ENCODE measurements at places on chromosomes 6 and 20. TPM values are rescaled to one million over a fixed set of nuclear protein-coding genes. Genes with fewer than 3 reads are reported as not detected.

The WFDC5 gene
- total RNA-seq = not detected

The IL17A gene
- not detected for total RNA-seq

The HLA-DPA1 gene
- 1.4 TPM for total RNA-seq

The PAK5 gene
- total RNA-seq = 55.7 TPM

The FNDC1 gene
- 1.1 TPM for total RNA-seq

The HLA-DOA gene
- 0.16 TPM for total RNA-seq

The ZNFX1 gene
- 14.0 TPM for total RNA-seq

The ECT2L gene
- total RNA-seq = 0.31 TPM

The HS3ST5 gene
- total RNA-seq = 6.6 TPM

The SLC17A3 gene
- not detected for total RNA-seq

The DNAH8 gene
- under 0.01 TPM for total RNA-seq

The BPIFB2 gene
- total RNA-seq = 0.31 TPM

The KCNK5 gene
- total RNA-seq = 0.16 TPM

The CPXM1 gene
- 7.8 TPM for total RNA-seq

The ZNF311 gene
- total RNA-seq = 8.9 TPM

The IPCEF1 gene
- total RNA-seq = 29.5 TPM

The SIGLEC1 gene
- 0.16 TPM for total RNA-seq

DNA sequence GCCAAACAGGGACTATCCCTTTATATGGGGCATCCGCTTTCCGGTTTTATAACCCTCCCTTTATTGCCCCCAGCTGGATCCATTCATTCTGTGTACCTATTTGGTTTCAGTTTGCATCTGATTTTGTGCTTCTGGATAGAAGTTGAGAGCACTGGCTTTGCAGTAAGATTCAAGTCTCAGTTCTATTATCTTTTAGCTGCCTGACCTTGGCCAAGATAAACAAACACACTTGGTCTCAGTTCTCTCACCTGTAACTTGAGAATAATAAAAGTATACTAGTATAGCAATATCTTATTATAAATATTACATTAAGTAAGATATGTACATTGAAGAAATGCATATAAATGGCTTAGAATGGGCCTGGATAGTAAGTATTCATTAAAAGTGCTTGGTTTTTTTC is 182.4 kb upstream of the TSHZ2 start:
- DNase-seq = no peak

GRCh38 chr6:32255199-32256153 is 31.6 kb upstream of the NOTCH4 start:
- peak; percentile 53 for DNase-seq

DNA sequence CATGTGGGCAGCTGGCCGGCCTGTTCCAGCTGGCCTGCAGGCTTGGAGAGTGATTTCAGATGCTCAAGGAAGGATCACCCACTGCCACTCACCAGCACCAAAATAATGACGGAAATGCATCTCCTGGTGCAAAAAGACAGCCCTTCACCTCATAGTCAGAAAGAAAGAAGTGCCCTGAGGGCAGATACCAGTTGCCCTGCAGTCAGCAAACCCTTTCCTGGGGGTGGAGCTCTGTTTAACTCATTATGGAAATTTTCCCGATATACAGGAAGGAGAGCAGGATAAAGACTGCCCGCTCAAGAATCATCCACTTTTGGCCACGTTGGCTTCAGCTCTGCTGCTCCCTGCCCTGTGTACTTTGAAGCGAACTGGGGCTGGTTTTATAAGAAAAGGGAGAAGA is 127.9 kb downstream of the GRM4 start:
- DNase-seq = no peak

DNA sequence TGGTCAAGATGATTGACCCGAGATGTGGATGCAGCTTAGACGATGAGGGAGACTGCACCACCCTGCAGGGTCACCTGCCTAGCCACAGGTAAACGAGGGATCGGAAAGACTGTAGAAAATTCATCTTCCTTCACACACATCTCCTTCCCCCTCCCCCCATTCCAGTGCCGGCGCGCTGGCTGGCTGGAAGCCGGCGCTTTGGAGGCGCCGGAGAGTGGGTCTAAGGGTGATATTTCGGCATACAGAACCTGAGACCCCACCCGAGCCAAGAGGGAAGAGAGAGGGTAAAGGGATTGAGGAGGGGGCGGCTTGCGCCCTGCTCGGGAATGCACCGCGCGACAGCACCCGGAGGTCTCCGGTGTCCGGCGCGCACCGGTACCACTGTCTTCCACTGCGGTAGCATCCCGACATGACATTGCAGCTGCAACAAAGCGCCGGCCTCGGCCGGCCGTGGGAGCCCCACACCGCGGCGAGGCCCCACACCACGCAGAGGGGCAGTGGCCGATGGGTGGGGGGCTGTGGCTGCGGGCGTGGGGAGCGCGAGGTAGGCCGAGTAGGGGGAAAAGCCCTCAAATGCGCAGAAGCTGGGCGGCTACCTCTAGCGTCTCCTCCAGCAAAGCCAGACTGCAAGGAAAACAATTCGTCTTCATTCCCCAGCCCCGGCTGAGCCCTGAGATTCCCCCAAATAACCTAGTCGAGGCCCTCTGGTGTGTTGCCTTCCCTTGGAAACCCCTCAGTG is 984 bp downstream of the TNFRSF21 start:
- DNase-seq = peak; percentile 40

DNA sequence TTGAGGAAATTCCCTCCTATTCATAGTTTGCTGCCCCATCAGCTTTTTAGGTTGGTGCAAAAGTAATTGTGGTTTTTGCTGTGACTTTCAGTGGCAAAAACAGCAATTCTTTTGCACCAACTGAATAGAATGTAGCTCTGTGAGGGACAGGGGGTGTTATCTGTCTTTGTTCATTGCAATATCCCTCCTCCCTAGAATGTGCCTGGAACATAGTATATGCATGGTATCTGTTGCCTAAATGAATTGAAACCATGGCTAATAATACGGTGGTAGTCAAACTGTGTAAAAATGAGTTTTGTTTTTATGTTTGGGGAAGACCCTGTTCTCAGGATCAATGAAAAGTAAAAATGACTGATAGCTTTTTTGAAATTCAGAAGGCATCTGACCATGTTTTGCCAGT is 45.1 kb downstream of the SCAND1 start:
- no peak for DNase-seq

DNA sequence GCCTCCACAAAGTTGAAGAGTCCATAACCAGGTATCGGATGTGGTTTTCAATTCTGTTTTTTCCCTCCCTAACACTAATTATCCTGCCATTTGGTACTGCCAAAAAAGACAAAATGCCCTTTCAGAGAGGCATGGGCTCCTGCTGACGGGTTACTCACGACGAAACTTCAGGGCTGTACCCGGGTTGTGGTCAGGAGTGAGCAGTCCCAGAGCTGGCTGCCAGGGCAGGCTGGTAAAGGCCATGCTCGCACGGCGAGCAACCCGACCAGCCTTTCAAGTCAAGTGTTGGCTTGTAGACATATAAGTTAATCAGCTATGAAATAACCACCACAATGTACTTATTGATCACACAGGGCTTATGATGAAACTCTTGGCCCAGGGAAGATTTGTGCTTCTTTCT is 152.5 kb downstream of the FOXC1 start:
- no peak for DNase-seq

GRCh38 chr20:51541189-51542032 is 1.1 kb downstream of the NFATC2 start:
- no peak for DNase-seq

DNA sequence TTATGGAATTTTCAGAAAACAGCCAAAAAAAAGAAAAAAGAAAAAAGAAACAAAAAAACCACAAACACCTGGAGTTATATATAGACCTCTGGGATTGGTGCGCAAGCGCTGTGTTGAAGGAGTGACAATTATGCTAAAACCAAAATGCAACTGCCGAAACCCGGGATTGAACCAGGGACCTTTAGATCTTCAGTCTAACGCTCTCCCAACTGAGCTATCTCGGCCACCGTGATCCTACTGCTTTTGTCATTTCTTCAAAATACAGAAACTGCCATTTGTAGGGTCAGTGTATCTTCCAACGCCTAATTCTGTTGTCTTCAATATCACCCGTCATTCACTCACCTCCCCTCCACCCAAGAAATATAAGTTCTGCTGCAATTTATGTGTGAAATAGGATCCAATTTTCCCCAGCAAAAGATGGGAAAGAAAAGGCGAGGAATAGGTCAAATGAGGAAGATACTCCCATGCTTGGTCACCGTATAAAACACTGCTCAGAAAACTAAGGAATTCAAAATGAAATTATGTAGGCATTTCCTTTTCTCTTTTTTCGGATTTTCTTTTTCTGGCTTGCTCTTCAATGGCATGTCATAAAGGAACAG is 116.0 kb downstream of the TRIM27 start:
- DNase-seq = no peak

- no peak for DNase-seq
These were observed 36.5 kb upstream of the CRISP1 start for GRCh38 chr6:49902856-49903255.

DNA sequence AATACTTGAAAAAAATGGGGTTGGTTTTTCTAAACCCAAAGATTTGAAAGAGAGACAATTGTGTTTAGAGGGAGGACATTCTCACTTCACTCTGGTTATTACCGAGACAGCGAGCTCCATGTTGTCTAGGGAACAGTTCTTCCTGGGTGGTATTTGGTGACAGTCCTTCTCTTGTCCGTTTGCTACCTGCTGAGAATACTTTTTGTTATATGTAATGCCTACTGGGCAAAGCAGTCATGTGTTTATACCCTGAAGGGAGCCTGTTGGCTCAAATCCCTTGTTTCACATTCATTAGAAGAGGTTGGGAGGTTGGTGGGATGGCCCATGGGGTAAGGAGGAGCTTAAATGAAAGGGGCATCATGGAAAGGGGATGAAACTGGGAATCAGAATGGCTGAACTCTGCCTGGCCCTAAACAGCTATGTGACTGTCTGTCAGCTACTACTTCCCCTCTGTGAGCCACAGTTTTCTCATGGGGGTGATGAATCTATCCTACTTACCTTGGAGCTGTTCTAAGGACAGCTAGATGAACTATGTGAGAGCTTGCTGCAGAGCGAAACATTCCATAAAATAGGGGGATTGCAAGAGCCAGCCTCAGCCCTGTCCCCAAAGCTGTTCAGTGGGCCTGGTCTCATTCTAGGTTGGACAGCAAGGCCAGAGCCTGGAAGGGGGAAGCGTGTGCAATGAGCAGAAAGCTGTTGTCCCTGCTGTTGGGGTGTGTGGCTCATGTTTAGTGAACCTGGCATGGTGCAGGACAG is 43.5 kb downstream of the FNDC1 start:
- no peak for DNase-seq

DNA sequence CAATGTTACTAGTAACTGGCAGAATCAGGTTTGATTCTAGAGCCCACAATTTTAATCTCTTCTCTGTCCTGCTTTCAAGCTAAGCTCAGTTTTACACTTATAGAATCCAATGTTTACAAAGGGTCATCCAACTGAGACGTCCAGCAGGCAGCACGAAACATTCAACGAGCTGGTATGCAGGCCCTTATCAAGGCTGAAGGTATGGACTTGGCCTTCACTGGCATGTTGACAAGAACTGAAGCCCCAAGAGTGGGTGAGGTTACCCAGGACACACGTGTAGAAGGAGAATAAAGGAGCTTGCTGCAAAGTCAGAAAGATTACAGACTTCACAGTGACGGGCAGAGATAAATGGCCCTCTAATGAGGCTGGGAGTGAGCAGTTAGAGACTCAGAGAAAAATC is 187.4 kb downstream of the KIF16B start:
- no peak for DNase-seq

GRCh38 chr6:136757150-136757549 is 35.1 kb downstream of the MAP3K5 start:
- no peak for DNase-seq

DNA sequence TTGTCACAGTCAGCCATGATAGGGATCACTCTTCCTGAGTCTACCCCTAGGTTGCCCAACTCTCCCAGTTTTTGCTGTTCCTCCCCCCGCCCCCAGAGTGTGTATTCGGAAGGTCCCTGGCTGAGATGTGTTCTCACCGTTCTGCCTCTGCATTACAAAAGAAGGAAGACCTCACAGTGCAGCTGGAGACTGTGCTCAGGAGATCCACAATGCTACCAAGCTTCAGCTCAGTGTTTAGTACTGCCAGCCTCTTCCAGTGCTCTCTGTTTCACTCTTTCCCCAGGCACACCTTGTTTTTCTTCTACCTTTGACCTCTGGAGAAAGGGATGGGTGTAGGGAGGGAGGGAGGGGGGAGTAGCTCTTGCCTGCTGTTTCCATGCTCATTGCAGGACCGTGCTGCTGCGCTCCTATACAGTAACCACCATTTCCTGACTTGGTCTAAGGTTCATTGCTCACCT is 13.4 kb upstream of the MOCS1 start:
- DNase-seq = no peak

- no peak for DNase-seq
These were observed 118.8 kb upstream of the ARID1B start for GRCh38 chr6:156658186-156658965.

DNA sequence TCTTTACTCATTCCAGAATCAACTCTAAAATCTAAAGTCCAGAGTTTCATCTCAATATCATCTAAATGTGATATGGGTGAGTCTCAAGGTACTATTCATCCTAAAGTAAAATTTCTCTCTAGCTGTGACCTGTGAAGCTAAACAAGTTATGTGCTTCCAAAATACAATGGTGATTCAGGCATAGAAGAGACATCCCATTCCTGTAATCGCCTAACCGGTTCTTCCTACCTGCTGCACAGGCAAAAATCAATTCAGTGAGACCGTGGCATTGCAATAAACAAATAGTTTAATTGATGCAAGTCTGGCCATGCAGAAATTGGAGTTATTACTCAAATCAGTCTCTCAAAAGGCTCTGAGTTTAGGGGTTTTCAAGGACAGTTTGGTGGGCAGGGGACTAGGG is 232.8 kb downstream of the UBE3D start:
- no peak for DNase-seq

GRCh38 chr6:4258733-4259132 is 123.4 kb upstream of the ECI2 start:
- DNase-seq = no peak

DNA sequence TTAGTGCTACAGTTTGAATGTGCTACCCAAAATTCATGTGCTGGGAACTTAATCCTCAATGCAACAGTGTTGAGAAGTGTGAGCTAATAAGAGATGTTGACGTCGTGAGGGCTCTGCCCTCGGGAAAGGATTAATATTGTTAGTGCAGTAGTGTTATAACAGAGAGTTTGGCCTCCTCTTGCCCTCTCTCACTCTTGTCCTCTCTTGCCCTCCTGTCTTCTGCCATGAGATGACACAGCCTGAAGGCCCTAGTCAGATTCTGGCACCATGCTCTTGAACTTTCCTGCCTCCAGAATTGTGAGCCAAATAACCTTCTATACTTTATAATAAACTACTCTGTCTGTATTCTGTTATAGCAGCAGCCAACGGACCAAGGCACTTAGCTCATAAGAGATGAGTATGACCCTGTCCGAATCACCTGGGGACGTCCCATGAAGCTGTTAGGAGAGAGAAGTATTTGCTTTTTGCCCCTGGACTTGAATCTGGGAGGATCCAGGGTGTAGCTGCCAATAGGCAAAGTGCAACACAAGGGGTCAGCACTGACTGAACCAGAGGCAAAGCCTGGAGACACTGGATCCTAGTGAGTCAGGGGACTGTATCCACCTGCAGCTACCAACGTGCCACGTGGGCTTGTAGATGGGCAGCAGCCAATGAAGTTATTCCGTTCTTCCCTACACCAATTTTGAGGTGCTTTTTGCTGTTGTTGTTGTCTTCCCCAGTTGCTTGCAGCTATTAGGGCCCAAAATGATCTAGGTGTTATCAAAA is 233.7 kb downstream of the THBS2 start:
- DNase-seq = no peak

GRCh38 chr6:64672651-64673050 is 1034.4 kb downstream of the EYS start:
- no peak for DNase-seq
